ENCODE measurements at places on chromosomes 5 and 9.
A peak's percentile ranks its signal among the peaks of the same experiment; 100 is the strongest.

GRCh38 chr9:18865542-18865941 lies 167.5 kb downstream of the SAXO1 start:
- no peak for DNase-seq

- no peak for DNase-seq
Observed at GRCh38 chr5:143554187-143554717, 150.8 kb upstream of the NR3C1 start.

DNA sequence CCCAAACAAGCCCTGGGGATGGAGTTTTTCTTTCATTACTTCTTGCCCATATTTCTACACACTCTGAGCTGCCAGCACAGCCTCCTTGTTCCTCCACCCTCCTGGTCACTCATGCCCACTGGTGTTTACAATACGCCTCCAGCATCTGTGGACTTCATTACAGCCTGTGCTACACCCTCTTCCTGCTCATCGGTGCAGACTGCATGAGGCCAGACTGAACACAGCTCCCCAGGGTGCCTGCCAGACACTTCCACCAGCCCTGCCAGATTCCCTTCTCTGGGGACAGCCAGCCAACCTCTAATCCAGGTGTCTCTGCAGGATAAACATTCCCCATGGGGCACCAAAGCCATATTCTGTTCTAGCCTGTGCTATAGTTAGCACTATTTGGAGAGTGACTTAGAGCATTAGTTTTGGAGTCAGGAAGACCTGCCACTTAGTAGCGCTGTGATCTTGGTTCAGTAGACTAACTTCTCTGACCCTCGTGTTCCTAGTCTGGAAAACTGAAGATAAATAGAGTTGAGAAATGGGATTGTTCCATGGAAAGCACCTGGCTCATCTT lies 163.8 kb upstream of the KLF4 start:
- DNase-seq, result no peak

DNA sequence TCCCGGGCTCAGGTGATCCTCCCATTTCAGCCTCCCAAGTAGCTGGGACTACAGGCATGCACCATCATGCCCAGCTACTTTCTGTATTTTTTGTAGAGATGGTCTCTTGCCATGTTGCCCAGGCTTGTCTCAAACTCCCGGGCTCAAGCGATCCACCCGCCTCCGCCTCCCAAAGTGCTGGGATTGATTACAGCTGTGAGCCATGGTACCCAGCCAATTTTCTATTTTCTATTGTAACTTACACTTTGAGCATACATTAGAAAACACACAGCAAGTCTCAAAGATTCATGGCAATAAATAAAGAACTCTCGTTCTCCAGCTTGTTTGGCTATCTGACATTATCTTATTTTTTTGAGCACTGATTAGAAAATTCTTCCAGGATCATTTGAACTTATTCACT lies 228.7 kb downstream of the ADAMTS6 start:
- DNase-seq, result no peak

- DNase-seq, result peak; percentile 71
Observed at GRCh38 chr9:94554439-94555331, at the start of gene PCAT7. TSS of gene PCAT7 (plus strand) at chr9:94555083.

- DNase-seq, result no peak
Observed at GRCh38 chr5:27511061-27511460, 472.7 kb upstream of the CDH9 start.

DNA sequence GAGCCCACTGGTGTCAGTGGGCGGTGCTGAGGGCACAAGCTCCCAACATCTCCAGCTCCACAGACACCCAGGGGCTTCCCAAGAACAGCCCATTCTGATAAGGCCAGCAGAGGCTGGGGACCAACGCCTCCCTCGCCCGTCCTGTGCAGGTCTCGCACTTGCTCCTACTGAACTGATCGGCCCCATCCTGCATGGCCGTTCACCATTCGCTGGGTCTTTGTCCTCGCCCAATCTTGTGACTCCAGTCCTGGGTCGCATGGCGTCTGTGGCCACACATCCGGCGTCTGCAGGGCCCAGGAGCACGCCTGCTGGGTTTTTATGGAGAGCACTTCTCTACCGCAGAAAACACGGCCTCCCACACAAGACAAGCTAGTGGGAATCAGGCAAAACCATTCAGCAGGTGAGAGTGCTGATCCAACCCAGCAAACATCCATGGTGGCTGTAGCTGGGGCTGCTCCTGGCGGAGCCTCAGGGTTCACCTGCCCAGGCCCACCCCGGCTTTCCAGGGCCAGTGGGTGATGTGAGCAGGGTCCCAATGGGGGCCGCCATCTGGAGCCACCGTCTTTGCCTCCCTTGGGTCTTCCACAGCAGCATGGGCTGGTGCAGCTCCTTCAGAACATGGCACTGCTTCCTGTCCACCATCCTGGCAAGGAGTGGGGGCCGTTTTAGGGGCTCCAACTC lies 7.4 kb downstream of the LRRC14B start:
- DNase-seq, result no peak

DNA sequence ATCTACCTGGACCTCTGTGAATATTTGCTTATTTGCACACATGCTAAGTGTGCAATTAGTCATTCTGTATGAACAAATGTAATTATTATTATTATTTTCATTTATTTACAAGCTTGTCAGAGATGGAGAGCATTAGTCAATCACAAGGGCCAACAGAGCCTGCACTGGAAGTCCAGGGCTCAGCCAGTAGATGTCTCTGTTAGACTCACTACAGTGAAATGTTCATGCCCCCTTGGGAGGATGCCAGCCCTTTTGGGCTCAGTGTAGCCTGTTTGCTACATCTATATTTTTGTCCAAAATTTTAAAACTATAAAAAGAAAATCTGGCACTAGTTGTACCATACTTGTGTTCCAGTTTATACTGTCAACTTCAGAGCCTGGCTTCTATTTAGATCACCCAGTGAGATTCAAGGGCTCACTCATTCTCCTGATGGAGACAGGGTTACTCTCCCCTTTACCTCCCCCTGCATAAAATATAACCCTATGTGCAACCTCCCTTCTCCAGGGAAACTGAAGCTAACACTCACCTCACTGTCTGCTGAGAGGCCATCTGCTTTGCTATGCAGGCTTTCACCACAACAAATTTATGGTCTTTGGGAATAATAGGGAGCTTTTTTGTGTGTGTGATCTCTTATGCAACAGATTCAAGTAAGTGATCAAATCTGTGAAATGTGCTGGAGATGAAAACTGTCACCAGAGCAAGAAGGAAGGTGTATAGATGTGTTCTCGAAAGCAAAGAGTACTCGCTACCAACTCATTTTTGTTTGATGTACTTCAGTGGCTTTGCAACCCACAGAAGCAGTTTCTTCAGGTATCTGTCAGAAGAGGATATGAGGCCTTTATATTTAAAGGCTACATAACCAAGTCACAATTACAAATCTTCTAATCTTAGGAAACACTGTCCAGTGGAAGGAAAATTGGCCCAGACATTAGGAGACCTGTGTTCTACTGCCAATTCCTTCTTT lies 99.9 kb upstream of the TLE4 start:
- DNase-seq, result no peak

- DNase-seq, result no peak
Observed at GRCh38 chr9:129467739-129468666, 152.9 kb downstream of the C9orf50 start.

GRCh38 chr9:123228967-123229366 lies 39.4 kb downstream of the STRBP start:
- no peak for DNase-seq

GRCh38 chr9:136624184-136624951 lies 38.3 kb upstream of the EGFL7 start:
- no peak for DNase-seq

GRCh38 chr9:120473608-120474007 lies 106.4 kb downstream of the CDK5RAP2 start:
- no peak for DNase-seq

GRCh38 chr9:106417685-106418084 lies 445.3 kb upstream of the ZNF462 start:
- no peak for DNase-seq

DNA sequence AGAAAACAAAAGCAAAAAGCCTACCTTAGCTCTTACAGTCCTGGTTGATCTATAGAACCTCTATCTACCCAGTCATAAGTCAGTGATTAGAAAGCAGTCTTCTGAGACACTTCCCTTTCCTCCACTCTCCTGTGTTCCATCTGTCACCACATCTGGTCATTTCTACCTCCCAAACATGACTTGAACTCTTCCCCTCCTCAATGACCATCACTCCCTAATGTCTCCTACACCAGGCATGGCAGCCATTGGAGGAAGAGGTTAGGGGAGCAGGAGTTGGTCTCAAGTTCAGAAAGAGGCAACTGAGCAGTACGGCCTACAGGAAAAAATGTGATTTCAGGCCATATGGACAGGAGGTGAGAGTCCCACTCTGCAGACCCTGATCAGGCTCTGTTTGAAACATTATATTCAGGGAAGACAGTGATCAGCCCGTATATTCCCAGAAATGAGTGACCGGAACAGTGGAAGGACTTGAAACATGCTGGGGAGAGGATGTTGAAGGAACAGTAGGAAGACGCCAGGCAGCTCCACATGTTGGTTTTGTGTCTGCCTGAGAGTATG lies 12.0 kb downstream of the ABLIM3 start:
- no peak for DNase-seq

DNA sequence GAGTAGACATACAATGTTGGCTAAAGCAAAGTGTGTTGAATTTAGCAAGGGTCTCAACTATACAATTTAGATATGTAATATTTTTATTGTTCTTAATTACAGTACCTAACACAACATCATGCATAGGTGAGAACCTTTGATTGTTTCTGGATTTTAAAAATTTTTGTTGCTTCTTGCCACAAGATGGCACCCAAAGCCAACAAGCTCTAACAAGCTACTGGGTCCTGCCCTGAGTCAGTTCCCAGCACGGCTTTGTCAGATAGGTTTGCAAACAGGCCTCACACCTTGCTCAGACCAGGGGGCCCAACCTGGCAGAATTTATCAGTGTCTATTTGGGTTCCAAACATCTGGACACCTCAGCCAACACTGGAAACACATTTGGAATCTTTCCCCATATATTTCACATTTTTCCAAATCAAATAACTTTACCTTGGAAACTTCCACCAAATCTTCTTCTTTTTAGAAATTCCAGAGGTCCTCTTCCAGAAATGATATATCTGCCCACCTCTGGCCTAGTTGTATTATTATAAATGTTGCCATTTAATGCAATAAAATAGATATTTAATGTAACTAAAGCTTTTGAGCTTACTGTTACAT lies 49.5 kb upstream of the EGFLAM start:
- no peak for DNase-seq

GRCh38 chr5:72369711-72370110 lies 49.5 kb downstream of the PTCD2 start:
- no peak for DNase-seq

GRCh38 chr9:107208121-107208520 lies 75.0 kb upstream of the RAD23B start:
- DNase-seq, result no peak

DNA sequence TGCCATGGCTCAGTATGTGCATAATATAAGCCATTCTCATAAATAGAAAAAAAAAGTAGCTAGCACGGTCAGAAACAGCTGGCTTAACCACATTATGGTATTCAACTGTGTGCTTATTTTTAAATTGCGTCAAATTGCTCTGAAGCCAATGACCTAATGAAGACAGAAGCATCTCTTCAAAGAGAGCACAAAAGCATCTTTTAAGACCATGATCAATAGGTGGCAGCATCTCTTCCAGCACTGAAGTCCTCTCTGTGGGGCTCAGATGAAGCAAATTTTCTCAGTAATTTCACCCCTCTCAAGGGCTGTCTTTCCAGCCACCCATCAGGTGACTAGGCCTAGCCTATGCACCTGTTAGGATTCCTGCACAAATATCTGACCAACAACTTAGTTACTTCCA lies 251.4 kb downstream of the GLIS3 start:
- DNase-seq, result no peak

Data from GF-D8 (cell line).